Esophagus squamous epithelium (tissue), 5 donors: ENCODE measurements at places on chromosomes 1 and 21.

DNA sequence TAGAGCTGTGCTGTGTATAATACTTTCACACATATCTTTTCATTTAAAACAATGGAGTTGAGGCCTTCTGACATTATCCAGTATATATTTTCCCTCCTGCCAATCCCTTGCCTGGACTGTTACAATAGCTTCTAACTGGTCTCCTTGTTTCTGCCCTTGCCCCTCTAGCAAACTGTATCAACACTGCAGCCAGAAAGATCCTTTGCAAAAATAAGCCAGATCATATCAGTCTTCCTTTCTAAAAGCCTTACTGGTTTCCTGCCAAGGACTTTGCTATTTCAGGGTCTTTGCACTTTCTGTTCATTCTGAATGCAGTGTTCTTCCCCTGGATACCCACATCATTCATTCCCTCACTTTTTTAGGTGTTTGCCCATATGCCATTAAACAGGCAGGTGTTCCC is 370.1 kb downstream of the PTBP2 start:
- no peak for DNase-seq

DNA sequence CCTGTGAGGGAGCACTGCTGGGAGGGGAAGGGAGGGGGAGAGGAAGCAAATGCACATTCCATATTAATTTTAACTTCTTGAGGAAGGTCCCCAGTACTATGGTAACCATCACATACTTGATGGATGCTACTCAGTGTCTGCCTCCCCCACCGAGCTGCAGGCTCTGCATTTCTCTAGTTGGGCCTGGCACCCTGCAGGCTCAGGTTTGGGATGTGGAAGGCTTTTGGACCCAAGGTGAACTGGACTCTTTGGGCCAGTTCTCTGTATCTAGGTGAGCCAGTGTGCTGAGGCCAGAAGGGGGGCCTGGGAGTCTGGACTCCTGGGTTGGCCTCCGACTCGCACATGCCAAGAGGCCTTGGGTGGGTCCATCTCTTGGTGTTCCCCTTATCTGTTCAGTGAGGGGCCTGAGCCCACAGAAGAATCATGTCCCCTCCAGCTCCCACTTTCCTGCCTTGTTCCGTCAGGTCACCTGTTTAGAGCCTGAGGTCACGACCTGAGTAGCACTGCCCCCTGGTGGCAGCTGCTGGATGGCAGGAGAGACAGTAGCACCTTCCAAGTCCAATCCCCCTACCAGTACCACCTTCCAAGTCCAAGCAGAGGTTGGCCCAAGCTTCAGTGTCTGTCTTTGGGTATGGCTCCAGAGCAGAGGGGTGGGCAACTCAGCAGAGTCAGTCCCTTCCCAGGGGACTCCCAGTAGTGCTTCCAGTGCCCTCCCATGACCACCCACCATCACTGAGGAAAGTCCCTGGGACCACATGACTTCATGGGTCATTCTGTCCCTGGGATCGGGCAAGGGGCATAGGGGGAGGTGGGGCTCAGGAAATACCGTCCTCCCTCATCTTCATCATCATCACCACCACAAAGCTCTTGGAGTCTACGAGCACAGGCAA is 241.8 kb downstream of the TRABD2B start:
- DNase-seq = no peak

GRCh38 chr1:232600424-232601258 is 29.3 kb downstream of the SIPA1L2 start:
- DNase-seq = no peak

GRCh38 chr1:31666263-31666963 is 21.7 kb upstream of the PEF1 start:
- no peak for DNase-seq

- no peak for DNase-seq
These were observed 141.4 kb downstream of the LHX8 start for GRCh38 chr1:75275631-75276030.

- no peak for DNase-seq
These were observed 30.5 kb upstream of the PADI2 start for GRCh38 chr1:17149771-17150170.

DNA sequence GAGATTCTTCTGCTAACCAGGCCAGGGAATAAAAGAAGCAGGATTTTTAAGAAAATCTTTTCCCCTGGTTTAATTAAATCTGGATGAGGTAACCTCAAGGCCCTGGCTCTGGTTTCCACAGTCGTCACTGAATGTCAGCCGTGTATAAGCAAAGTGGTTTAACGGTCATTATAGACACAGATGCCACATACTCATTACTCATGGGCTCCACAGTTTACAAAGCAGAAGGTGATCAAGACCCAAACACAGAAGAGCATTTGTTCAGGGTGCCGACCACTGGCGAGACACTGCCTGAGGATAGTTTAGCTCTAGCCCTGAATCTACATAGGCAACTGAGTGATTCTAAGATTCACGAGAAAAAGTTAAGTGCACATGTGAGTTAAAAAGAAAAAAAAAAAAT is 27.8 kb upstream of the RAP1GAP start:
- DNase-seq = no peak

GRCh38 chr1:43576521-43576920 is 45.8 kb downstream of the PTPRF start:
- no peak for DNase-seq

DNA sequence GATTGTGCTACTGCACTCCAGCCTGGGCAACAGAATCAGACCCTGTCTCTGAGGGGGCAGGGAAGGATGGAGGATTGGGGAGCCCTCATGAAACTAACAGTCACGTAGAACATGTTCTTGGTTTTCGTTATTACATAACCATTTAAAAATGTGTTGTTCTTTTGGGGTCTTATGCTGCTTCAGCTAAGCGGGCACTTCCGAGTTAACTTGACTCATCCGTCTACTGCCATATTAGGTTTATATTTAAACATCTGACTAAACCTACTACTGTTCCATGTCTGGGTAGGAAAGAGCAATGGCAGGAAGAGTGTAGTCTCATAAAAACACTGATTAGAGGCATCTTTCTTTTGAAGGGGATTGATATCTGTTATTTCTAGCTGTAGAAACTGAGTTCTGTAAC is 59.5 kb upstream of the BMP8A start:
- no peak for DNase-seq

GRCh38 chr1:187876775-187877174 is 1048.0 kb downstream of the PLA2G4A start:
- no peak for DNase-seq

GRCh38 chr1:214475746-214476145 is 75.7 kb downstream of the PTPN14 start:
- no peak for DNase-seq

DNA sequence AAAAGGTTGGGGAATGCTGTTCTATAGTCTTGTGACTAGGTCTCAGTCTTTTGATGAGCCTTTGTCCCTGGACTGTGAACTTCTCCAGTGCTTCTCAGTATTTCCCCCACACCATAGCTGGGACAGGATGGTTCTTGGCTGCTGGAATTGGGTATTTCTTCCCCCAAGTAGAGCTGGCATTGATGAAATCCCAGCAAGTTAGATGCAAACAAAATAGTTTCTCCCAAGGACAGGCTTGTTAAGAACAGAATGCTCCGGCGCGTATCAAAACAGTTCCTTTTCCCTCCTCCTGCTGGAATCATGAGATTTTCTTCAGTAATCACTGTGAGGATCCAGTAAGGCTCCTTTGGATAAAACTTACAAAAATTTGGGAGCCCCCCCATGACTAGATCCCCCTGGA is 162.6 kb downstream of the PIK3R3 start:
- no peak for DNase-seq

GRCh38 chr21:36539434-36540150 is 59.7 kb upstream of the CLDN14 start:
- DNase-seq = no peak

DNA sequence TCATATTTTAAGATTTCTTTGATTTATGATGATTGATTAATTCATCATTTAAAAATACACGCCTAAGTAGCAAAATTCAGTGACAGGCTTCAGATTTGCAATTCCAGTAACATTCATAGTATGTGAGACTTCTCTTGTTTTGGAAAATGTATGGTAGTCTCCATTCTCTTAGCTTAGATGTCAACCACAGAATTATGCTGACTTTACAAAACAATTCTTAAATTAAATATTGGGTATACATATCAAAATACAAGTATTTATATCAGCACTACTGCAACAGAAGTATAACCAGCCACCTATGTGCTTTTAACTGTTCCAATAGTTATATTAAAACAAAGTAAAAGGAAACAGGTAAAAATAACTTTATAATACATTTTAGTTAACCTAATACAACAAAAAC is 1328.6 kb upstream of the ADGRL2 start:
- no peak for DNase-seq

DNA sequence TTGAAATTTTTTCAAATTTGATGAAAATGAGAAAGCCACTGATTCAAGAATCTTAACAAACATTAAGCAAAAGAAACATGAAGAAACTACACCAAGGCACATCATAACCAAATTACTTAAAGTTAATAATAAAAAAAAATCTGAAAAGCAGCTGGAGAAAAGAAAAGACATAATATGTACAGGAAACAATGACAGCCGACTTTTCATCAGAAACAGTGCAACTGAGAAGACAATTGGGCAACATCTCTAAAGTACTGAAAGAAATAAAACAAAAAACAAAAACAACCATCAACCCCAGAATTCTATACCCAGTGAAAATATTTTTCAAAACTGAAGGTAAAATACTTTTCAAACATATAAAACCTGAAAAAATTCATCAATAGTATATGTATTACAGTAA is 73.8 kb upstream of the DMRTA2 start:
- no peak for DNase-seq

- DNase-seq = no peak
These were observed 26.5 kb upstream of the SLC30A10 start for GRCh38 chr1:219954736-219955421.

GRCh38 chr1:156128654-156129597 is 14.4 kb downstream of the LMNA start:
- DNase-seq = no peak

DNA sequence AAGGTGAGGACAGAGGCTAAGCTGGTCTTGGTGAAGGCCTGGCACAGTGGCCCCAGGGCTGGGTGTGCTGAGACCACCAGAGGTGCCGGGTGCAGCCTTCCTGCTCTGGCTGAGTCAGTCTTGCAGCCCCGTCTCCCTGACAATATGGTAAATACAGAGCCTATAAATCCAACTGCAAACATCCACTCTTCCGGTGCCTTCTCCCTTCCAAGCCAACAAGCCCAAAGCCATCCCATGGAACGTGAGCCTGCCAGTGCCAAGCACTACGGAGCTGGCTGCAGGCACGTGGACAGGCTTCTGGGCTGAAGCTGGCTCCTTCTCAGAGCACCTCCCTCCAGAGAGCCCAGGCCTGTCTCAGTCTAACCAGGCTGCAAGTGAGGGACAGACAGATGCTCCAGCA is 70.0 kb downstream of the TRABD2B start:
- no peak for DNase-seq

DNA sequence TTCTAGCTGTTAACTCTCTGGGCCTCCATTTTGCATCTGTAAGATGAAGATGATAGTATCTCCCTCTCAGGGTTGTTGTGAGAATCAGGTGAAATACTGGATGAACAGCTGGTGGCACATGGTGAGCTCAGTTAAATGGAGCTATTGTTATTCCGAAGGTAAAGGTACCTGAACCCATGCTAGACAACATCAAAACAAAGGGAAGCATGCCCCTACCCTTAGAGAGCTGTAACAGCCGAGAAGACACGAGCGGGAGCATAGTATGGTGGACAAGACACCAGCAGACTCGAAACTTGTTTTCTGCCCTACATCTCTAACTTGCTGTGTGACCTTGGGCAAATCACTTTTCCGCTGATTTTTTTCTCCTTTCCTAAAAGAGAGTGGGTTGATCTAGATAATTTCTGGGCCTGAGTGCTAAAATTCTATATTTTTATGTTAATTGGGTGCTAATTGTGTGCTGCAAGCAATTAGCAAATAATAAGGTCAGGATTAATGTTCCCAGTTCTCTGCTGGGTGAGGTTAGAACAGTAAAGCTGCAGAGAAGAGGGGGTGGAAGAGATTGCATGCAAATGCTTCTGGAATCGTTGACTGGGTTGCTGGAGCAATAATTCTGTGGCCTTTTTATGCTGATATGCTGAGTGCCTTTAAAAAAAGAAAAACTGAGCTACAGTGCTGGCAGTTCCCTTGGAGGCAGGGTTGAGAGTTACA is 10.8 kb downstream of the TMEM200B start:
- no peak for DNase-seq

- DNase-seq = no peak
These were observed 216.7 kb downstream of the TRABD2B start for GRCh38 chr1:47780469-47780995.

DNA sequence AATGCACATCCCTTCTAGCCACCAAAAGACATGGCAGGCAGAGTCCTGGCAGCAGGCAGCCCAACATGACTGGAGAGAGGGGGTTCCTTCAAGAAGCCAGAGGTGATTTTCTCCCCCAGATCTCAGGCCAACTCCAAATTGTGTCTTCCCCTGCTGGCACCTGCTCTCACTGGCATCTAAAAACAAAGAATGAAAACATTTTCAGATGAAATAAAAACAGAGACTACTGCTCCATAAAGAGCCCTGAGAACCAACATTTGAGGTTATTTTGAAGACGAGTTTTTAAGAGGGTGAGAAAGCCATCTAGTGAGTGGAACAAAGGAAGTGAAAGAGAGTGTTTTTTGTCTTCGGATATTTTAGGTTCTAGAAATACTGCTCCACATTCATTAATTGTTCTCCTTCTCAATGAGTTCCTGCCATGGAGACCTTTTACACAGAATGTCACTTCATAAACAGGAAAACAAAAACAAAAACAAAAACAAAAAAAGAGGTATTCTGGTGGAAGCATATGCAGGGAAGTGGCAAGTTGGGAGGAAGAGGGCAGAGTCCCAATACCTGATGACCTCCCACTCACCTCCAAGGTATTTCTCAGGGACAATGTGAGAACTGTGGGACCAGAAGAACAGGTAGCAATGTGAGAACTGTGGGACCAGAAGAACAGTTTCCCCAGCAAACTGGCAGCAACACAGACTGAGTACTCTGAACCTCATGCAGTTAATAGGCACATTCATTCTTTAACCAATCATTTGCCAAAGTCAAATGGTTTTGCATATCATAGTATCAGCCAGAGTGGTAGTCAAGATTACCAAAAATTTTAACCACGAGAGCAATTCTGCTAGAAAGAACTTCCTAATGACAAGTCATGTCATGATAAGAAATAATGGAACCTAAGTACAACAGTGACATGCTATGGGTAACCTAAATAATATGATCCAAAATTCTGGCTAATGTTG is 50.0 kb downstream of the KIAA0319L start:
- no peak for DNase-seq

DNA sequence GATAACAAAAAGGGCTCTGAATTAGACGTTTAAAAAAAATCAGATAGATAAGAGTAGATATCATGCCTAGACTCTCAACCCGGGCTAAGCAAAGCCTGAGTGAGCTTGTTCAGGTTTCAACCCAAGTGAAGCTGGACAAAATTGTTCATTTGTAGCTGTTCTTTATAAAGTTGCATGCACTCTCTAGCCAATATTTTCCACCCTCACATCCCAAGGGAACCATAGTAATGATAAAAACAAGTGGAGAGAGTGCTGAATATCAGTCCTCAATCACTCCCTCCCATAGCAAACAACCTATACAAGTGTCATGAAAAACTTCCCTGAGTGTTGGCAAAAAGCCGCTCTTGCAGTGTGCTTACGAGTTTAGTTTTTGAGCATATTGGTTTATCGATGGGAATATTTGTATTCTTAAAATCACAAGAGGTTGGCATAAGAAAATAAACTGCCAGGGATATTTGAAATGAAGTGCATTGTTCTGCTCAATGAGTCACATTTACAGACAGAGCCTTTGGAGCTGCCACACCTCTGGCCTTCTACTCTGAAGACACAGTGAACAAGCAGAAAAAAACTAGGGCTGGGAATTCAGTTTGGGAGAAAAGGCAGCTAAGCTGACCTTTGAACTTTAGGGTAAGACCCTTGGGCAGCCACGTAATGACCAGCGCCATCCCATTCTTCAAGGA is 2.2 kb upstream of the CLCA2 start:
- DNase-seq = no peak

- DNase-seq = no peak
These were observed 10.6 kb downstream of the CD247 start for GRCh38 chr1:167507719-167508118.
